ENCODE measurements at places on chromosomes 2 and 18.

DNA sequence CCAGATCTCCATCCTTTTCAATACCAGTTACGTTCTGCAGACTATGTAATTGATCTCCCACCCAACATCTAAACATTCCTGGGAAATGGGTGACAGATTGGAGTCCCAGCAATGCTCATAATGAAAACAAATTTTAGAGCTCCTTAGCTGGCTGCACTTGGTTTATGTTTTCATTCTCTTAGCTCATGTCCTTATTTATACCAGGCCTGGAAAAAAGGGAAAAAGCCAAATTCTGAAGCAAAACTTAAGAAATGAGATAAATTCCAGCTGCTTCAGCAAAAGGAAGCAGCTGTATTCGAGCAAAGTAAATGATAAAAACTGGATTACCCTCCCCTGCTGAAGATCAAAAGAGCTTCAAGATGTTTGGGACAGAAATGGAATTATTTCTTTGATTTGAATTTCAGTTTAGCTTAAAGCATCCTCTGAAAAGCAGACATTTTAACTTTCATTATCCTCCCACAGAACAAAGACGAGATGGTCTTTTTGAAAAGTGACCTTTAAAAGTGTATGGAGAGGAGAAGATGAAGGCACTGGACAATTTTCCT, 196.5 kb upstream of the THUMPD2 start:
- H3K36me3 ChIP-seq: no peaks in the 10 kb centered on the region
- H3K27me3 ChIP-seq: no peaks in the 10 kb centered on the region
- H3K4me3 ChIP-seq: no peak overlapping the region
- no peaks in the 10 kb centered on the region for H3K4me1 ChIP-seq

DNA sequence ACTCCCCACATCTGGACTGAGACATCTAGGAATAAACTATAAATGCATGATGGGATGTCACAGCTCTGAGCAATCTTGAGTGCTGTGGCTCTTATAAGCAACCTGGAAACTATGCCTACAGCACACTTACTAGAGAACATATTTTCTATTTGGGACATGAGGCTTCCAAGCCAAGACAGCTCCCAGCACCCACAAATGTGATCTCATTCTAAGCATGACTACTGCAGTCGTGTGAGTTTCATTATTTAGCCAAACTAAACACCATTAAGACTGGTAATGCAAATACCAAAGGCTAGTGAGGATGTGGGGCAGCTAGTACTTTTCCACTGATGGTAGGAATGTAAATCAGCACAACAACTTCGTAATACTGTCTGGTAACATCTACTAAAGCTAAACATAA, 72.5 kb downstream of the RTTN start:
- peaks cover 7% of the 10 kb centered on the region for H3K4me1 ChIP-seq
- no peaks in the 10 kb centered on the region for H3K27me3 ChIP-seq
- no peaks in the 10 kb centered on the region for H3K36me3 ChIP-seq
- DNase-seq: peak; percentile 67
- H3K4me3 ChIP-seq: no peak overlapping the region

DNA sequence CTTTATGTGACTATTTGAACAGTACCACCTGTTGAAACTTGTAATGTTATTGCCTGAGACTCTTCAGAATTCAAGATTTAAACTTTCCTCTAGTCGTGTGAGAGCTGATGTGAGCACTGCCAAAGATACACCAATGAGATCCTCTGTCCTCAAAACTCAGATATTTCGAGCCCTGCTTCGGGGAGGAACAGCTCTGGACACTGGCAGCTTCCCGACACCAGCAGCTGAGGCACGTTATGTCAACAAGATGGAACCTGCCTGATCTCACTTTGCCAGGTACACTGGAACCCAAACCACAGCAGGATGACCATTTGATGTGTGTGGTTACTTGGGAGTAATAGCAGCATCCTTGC, 319.9 kb upstream of the RBMS1 start:
- H3K27ac ChIP-seq: no peak overlapping the region
- no peaks in the 10 kb centered on the region for H3K27me3 ChIP-seq
- no peaks in the 10 kb centered on the region for H3K4me1 ChIP-seq
- no peak for DNase-seq

DNA sequence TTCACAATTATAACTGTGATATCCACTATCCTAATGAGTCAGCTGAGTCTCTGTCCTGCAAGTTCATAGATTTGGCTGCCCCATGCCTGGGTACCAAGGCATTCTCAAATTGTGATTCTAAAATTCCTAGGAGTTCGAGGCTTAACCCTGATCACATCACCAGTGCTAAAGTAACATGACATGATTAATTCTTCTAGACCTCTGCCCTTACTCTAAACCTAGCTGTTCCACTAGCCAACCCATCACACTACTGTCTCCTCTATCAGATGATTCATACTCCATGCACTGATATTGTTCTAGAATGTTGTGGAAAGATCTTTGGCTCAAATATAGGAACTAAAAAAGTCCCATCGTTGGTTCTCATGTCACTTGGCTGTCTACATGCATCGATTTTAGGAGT, 487.6 kb downstream of the PIK3C3 start:
- no peak for DNase-seq
- no peaks in the 10 kb centered on the region for H3K27me3 ChIP-seq
- no peak overlapping the region for H3K27ac ChIP-seq
- H3K4me1 ChIP-seq: no peaks in the 10 kb centered on the region
- no peaks in the 10 kb centered on the region for H3K36me3 ChIP-seq

- no peak overlapping the region for H3K27ac ChIP-seq
- H3K4me1 ChIP-seq: no peaks in the 10 kb centered on the region
- H3K4me3 ChIP-seq: no peak overlapping the region
- H3K27me3 ChIP-seq: no peaks in the 10 kb centered on the region
These were observed 57.0 kb upstream of the FOSL2 start for GRCh38 chr2:28335666-28336065.

- no peak overlapping the region for H3K4me3 ChIP-seq
- H3K36me3 ChIP-seq: no peaks in the 10 kb centered on the region
- H3K27me3 ChIP-seq: no peaks in the 10 kb centered on the region
- H3K4me1 ChIP-seq: no peaks in the 10 kb centered on the region
- no peak overlapping the region for H3K27ac ChIP-seq
These were observed 160.4 kb downstream of the NUP35 start for GRCh38 chr2:183284606-183285005.

GRCh38 chr18:63186520-63187222, 132.9 kb downstream of the BCL2 start:
- H3K27ac ChIP-seq: peak overlapping the region; percentile 8
- no peaks in the 10 kb centered on the region for H3K27me3 ChIP-seq
- peaks cover 21% of the 10 kb centered on the region for H3K4me1 ChIP-seq
- no peak overlapping the region for H3K4me3 ChIP-seq
- DNase-seq: no peak

- no peak overlapping the region for H3K4me3 ChIP-seq
- H3K4me1 ChIP-seq: no peaks in the 10 kb centered on the region
- no peaks in the 10 kb centered on the region for H3K27me3 ChIP-seq
- H3K36me3 ChIP-seq: no peaks in the 10 kb centered on the region
- H3K27ac ChIP-seq: no peak overlapping the region
These were observed 104.2 kb downstream of the LRP2 start for GRCh38 chr2:169258045-169258601.

DNA sequence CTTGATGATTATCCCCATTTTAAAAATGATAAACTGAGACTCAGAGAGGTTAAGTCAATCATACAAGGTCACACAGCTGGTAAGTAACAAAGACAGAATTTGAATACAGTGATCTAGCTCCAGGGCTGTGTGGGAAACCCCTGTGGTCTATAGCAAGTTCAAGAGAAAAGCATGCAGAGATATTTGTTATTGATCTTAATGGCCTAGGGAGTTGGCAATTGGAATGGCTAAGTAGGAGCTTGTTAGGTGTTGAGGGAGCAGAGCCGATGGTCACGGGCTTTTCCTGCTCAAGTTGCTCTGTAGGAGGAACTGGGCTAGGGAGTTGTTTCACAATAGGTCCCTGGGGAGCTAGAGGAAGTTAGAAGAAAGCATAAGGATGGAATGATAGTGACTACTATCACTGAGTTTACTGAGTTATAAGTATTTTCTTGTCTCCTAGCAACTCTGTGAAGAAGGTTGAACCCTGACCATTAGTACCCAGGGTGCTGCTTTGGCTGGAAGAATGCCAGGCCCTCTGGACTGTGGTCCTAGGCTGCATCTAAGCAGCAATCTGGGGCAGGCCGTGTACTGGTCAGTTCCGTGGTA, 30.0 kb downstream of the RNF125 start:
- H3K4me1 ChIP-seq: peaks cover 8% of the 10 kb centered on the region
- H3K36me3 ChIP-seq: no peaks in the 10 kb centered on the region
- H3K27ac ChIP-seq: no peak overlapping the region
- H3K4me3 ChIP-seq: no peak overlapping the region
- H3K27me3 ChIP-seq: no peaks in the 10 kb centered on the region

GRCh38 chr2:15748736-15749323, 157.2 kb downstream of the DDX1 start:
- no peaks in the 10 kb centered on the region for H3K36me3 ChIP-seq
- peaks cover 30% of the 10 kb centered on the region for H3K4me1 ChIP-seq
- peak overlapping the region; percentile 91 for H3K27ac ChIP-seq
- peak; percentile 56 for DNase-seq

- H3K27me3 ChIP-seq: no peaks in the 10 kb centered on the region
- no peak for DNase-seq
- H3K27ac ChIP-seq: no peak overlapping the region
- H3K36me3 ChIP-seq: no peaks in the 10 kb centered on the region
- H3K4me1 ChIP-seq: no peaks in the 10 kb centered on the region
These were observed 212.5 kb downstream of the NEDD4L start for GRCh38 chr18:58256316-58257080.

- no peaks in the 10 kb centered on the region for H3K36me3 ChIP-seq
- H3K4me3 ChIP-seq: no peak overlapping the region
- H3K27me3 ChIP-seq: no peaks in the 10 kb centered on the region
- no peaks in the 10 kb centered on the region for H3K4me1 ChIP-seq
- H3K27ac ChIP-seq: no peak overlapping the region
These were observed 52.8 kb upstream of the LHCGR start for GRCh38 chr2:48808311-48808710.

GRCh38 chr2:240720686-240721595, 29.3 kb downstream of the AQP12A start:
- no peaks in the 10 kb centered on the region for H3K4me1 ChIP-seq
- H3K36me3 ChIP-seq: no peaks in the 10 kb centered on the region
- H3K4me3 ChIP-seq: no peak overlapping the region
- no peak for DNase-seq
- no peaks in the 10 kb centered on the region for H3K27me3 ChIP-seq
- no peak overlapping the region for H3K27ac ChIP-seq

DNA sequence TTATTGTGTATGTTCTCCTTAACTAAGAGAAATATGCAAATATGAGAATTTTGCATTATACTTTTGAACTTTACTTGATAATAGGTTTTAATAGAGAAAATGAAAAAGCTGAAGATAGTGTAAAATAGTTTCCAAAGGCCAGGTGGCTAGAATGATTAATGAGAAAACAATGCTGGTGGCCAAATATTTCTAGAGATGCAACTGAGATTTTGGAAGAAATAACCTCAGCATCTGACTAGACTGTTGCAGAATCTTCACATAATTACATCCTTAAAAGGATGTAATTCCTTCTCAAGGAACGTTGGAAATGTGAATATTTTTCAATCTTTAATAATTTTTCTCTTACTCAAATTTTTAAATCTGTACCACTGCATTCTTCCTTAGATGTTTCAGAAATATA, 434.4 kb downstream of the THSD7B start:
- H3K36me3 ChIP-seq: no peaks in the 10 kb centered on the region
- no peak overlapping the region for H3K27ac ChIP-seq
- H3K27me3 ChIP-seq: no peaks in the 10 kb centered on the region
- H3K4me3 ChIP-seq: no peak overlapping the region
- no peak for DNase-seq

DNA sequence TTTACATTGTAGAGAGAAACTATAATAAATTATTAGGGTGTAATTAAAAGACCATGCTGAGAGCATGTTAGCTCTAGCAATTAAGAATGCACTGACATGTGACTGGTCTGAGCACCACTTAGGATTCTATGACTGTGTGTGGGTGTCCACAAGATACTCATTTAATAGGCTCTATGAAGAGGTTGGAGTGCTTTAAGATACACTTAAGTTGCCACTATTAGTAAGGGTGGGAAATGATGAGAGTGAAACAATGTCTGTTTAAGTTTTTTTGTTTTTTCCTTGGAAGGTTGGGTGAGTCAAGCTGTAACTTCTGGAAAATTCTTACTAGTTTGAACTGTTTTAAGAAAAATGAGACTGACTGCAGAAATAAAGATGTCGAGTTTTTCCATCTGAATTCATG, 1.8 kb upstream of the FAP start:
- H3K4me3 ChIP-seq: no peak overlapping the region
- no peaks in the 10 kb centered on the region for H3K36me3 ChIP-seq
- no peak overlapping the region for H3K27ac ChIP-seq
- no peak for DNase-seq
- H3K27me3 ChIP-seq: no peaks in the 10 kb centered on the region

DNA sequence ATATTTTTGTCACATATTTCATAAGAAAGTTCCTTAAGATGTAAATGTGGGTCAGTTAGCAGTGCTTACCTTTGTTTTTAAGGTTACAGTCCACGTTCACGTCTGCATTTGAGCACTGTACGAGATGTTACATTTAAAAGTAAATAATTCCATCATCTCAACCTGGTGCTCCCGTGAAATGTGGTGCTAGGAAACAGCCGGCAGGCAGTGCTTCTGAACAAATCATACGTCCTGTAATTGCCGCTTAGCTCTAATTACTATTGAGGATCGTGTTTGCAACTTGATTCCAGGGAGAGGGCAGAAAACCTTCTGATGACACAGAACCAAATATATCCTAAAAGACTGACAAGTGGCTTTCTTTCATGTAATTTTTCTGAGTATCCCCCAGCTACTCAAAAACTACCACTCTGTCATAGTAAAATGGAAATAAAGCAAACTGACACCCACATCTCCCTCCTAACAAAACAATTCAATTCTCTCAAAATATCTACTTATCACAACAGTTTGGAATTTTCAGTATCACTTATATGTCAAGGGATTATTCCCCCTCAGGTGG, 297.8 kb upstream of the SESTD1 start:
- no peaks in the 10 kb centered on the region for H3K27me3 ChIP-seq
- no peaks in the 10 kb centered on the region for H3K4me1 ChIP-seq
- no peak overlapping the region for H3K4me3 ChIP-seq

GRCh38 chr2:138997856-138998517, 217.8 kb upstream of the NXPH2 start:
- H3K27ac ChIP-seq: no peak overlapping the region
- H3K36me3 ChIP-seq: no peaks in the 10 kb centered on the region
- no peaks in the 10 kb centered on the region for H3K27me3 ChIP-seq
- H3K4me1 ChIP-seq: no peaks in the 10 kb centered on the region

DNA sequence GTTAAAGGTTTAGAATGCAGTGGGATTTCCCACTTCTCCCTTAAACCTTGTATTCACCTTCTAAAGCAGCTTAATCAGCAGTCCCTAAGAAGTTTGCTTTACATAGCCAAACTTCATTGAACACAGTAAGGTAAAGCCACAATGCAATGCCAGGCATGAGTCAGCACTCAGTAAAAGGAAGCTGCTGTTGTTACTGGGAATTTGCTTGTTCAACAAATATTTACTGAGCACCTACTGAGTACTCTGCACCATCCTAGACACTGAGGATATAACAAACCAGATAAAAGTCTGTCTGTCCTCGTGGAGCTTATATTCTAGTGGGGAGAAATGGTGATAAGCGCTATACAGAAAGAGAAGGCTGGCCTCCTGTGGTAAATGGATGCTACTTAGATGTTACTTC, 162.7 kb downstream of the PKP4 start:
- H3K27me3 ChIP-seq: no peaks in the 10 kb centered on the region
- peaks cover 13% of the 10 kb centered on the region for H3K36me3 ChIP-seq
- DNase-seq: no peak
- no peaks in the 10 kb centered on the region for H3K4me1 ChIP-seq
- H3K27ac ChIP-seq: peak overlapping the region; percentile 41
- no peak overlapping the region for H3K4me3 ChIP-seq

GRCh38 chr2:165371356-165371755, 98.1 kb upstream of the CSRNP3 start:
- no peaks in the 10 kb centered on the region for H3K4me1 ChIP-seq
- no peak overlapping the region for H3K4me3 ChIP-seq
- peak; percentile 26 for DNase-seq
- H3K27me3 ChIP-seq: no peaks in the 10 kb centered on the region
- H3K36me3 ChIP-seq: no peaks in the 10 kb centered on the region

All from cardiac muscle cell (in vitro differentiated cells and primary cell).